ENCODE measurements at places on chromosomes 7 and 10. TPM values are rescaled to one million over a fixed set of nuclear protein-coding genes. Genes with fewer than 3 reads are reported as not detected.

TFR2 gene
- 0.38 TPM for total RNA-seq

SPDYE8 gene
- total RNA-seq: not detected

FFAR4 gene
- not detected for total RNA-seq

ACSL5 gene
- 26.7 TPM for total RNA-seq

PYROXD2 gene
- total RNA-seq: 0.96 TPM

MACC1 gene
- not detected for total RNA-seq

MYL10 gene
- total RNA-seq: not detected

ARMC3 gene
- not detected for total RNA-seq

TUBB8 gene
- total RNA-seq: not detected

ANKRD2 gene
- 1.1 TPM for total RNA-seq

CALD1 gene
- total RNA-seq: 203 TPM

YKT6 gene
- 128 TPM for total RNA-seq

PDZD7 gene
- 1.3 TPM for total RNA-seq

CACNB2 gene
- total RNA-seq: not detected

MGAM2 gene
- not detected for total RNA-seq

Data from vein endothelial cell (primary cell).